Activated T-helper 1 cell treated with anti-CD3 and anti-CD28 coated beads, Interleukin-2, amount 50 U/mL, for 16 hours (primary cell): ENCODE measurements at places on chromosomes 13 and 19.

GRCh38 chr13:105345730-105346129 is 1189.7 kb downstream of the EFNB2 start:
- DNase-seq, result no peak

DNA sequence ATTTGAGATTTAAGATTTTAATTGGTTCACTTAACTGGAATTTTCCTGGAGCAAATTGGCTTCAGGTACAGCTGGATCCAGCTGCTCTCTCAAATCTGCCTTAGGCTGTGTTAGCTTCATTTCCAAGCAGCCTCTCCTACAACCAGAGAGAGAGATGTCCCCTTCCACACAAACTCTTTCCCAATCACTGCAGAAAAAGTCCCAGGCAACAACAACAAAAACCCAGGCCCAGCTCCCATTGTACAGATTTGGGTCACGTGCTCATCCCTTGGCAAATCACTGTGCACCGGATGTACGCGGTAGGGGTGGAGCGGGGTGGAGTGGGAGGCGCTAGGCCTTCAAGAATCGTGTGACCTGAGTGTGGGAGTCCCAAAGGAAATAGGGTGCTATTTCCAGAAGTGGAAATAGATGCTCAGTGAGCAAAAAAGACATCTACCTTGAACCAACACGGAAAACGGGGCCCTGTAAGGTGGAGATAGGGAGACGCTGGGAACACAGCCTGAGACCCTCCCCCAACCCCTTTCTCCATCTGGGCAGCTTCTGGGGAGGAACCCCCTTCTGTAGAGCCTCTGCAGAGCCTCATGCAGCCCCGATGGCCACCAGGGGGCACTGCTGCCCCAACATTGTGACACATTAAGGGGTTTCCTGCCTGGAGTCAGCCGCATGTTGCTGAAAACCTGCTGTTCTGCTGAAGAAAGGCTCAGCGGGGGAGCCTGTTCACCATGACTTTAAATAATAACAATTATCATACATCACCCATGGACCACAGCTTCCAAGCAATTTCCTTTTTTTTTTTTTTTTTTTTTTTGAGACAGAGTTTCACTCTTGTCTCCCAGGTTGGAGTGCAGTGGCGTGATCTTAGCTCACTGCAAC is 25.4 kb downstream of the HPN start:
- DNase-seq, result peak; percentile 81

- peak; percentile 65 for DNase-seq
Measured at GRCh38 chr19:50414864-50415660, 3.7 kb upstream of the SPIB start.

DNA sequence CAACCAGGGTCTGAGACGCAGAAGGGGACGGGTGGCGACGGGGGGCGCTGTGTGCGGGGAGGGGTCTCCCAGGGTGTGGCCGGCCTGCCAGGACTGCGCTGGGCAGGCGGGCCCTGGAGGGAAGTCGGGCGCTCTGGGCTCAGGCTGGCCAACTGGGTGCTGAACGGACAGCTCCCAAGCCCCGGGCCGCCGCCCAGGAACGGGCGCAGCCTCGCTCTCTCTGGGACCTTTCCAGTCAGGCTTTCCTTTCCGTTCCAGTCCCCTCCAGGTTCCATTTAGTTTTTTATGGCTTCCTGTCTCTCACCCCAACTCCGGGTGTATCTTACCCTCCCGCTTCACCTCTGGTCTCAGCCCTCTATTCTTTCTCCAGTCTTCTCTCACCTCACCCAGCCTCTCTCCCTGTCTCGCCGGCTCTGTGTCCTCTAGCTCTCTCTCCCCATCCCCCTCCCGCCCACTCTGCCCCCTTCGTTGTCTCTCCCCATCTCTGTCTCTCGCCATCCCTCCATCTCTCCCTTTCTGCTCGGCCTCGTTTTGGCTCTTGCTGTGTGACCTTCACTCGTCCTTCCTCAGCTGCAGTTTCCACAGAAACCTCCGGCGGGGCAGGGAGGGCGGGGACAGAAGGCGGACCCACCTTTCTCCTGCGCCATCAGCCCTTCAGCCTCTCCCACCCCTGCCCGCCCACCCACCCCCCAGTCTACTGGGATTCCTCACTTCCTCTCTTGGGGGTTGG is 3.3 kb upstream of the ATP1A3 start:
- DNase-seq, result no peak

- no peak for DNase-seq
Measured at GRCh38 chr19:5963855-5964254, 14.1 kb downstream of the RANBP3 start.

- no peak for DNase-seq
Measured at GRCh38 chr13:98201984-98202383, 24.9 kb upstream of the RNF113B start.

DNA sequence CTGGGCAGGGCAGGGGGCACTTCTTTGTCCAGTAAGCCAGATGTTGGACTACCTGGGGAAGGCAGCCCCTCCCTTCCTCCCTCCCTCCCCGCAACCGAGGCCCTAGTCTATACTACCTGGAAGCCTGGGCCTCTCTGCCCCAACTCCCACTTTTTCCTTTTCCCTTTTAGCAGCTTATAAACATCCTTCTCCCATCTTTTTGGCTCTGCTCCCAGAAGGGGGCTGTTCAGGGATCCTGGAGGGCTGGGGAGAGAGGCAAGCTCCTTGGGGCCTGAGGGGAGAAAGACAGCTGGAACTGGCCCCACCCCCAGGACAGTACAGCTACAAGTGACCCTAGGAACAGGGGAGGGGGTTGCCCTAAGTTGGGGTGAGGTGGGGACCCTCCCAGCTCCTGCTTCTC is 44.9 kb downstream of the LYL1 start:
- DNase-seq, result no peak

GRCh38 chr13:113756441-113757097 is 2.5 kb upstream of the TMEM255B start:
- DNase-seq, result no peak

DNA sequence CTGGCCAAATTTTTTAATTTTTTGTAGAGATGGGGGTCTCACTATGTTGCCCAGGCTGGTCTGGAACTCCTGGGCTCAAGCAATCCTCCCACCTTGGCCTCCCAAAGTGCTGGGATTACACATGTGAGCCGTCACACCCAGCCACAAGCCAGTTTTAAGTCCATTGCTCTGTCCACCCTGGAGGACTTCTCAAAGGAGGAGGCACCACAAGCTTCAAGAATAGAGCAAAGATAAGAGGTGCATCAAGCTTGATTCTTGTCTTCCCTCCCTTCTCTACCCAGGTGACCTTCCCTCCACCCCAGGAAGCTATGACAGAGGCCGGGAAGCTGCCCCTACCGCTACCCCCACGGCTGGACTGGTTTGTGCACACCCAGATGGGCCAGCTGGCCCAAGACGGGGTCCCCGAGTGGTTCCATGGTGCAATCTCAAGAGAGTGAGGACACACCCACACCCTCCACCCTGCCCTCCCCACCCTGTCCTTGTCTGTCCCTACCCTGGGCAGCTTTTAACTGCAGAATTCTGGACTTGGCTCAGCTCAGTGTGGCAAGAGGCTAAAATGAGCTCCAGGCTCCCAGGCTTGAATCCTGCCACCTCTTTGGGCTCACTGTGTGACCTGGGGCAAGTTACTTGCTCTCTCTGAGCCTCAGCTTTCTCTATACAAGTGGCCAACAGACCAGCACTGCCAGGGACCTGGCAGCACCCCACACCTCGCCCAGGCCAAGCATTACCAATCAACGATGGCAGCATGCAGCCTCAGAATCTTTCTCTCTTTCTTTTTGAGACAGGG is 5.2 kb downstream of the HSH2D start:
- DNase-seq, result no peak

DNA sequence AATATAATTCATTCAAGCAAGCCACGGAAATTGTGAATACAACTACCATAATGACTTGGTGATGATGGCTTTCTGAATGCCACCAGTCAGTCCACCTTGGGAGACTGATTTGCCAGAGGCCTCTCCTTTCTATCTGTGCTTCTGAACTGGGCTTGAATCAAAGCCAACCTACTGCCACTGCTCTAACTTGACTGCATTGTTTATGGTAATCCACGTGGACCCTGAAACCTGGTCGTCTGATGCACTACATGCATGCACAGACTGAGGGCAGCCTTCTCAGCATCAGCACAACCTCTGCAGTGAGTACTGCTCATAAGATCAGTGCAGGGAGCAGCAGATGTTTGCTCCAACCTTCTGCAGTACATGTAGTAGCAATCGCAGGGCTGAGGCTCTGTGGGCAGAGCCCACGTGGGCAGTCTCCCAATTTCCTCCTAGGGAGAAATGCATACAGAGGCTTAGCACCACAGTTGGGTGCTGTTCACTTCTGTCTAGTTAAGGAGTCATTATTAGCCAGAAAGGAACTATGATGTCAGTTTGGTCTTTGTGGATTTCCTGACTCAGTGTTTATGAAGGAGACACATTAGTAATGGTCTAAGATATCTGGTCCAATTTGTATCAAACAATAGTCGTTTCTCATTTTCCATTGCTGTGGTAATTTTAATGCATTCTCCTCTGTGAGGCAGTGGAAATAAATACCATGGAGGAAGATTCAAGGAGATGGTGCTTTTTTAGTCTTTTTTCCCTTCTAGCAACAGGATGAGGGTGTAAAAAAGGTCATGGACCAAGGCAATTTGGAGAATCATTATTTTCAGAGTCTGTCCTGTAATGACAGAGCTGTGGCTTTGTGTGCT is 82.5 kb downstream of the AKAP11 start:
- no peak for DNase-seq

DNA sequence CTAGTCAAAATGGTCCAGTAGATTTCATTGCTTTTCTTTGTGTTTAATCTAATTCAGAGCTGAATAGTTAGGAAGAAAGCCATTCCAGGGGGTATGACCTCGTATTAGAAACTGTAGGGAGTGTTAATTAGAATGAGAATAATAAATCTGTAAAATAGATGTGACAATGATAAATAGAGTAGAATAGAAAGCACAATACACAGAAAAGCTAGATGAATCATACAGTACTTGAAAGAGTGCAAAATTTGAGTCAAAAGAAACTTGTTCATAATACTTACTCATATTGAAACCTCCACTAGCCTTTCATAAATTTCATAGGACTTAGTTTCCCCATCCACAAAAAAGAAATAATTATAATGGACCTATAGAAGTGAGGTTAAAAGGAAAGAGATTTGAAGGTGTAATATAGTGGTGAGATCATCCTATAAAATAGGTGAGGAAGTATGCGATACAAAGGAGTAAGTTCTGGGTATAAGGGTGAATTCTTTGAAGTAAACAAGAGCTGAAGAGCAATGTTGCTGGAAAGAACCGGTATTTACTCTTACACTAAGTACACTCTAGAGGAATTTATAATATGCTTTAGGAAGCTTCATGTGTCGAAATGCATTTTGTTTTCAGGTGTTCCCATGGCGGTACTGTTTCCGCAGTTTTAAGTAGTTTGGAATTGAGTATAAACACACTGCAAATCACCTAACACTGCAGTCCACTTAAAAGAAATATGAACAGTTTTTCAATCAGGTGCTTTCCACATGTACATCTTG is 21.9 kb downstream of the PCDH17 start:
- no peak for DNase-seq

GRCh38 chr19:32269831-32270230 is 75.6 kb upstream of the ZNF507 start:
- no peak for DNase-seq

DNA sequence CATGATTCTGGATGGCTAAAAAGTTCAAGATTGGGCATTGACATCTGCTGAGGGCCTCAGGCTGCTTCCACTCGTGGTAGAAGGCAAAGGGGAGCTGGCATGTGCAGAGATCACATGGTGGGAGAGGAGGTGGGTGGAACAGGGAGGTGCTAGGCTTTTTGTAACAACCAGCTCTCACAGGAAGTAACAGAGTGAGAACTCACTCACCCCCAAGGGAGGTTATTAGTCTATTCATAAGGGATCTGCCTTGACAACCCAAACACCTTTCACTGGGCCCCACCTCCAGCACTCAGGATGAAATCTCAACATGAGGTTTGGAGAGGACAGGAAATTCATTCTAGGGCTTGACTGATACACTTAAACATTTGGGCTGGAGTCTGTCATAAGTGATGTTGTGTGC is 197.7 kb upstream of the RNF113B start:
- DNase-seq, result no peak

DNA sequence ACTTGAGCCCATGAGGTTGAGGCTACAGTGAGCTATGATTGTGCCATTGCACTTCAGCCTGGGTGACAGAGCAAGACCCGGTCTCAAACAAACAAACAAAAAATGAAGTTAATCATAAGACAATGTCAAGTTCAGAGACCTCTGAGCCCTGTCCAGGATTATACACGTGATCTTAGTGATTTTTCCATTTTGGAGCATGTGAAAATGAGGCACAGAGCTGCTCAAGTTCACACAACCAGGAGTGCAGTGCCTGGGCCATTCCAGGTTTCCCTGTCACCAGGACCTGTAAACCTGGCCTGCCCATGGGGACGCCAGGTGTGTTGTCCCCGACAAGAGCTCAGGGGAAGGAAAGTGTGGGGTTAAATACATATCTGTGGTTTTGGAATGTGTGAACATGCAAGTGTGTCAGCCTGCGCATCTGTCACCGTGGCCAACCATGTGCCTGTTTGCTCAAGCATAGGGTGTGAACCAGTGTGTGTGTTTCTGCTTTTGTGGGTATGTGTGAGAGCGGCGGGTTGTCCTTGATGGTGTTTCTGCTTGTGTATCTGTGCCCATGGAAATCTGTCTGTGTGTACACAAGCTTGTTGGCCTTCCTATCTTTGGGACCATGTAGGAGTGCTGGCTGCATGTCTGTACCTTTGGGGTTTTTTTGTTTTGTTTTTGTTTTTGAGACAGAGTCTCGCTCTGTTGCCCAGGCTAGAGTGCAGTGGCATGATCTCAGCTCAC is 1.5 kb upstream of the FXYD1 start:
- no peak for DNase-seq

DNA sequence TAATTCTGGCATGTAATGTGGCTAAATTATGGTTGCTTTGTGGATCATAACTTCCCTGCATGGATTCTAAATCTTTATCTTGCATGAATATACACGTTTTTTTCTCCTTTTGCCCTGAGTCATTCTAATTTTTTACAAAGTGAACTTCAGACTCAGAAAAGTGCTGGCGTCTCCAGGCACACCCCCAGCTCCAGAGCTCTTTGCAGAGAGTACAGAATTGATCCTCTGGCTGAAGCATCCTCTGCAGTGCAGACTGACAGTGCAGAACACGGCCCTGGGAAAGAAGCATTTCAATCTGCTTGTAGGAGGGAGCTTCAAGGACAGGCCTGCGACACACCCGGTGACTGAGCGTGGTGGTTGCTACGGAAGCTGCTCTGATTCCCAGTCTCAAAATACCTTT is 228.1 kb downstream of the FGF9 start:
- no peak for DNase-seq

- no peak for DNase-seq
Measured at GRCh38 chr13:46313432-46314257, 73.4 kb downstream of the RUBCNL start.

DNA sequence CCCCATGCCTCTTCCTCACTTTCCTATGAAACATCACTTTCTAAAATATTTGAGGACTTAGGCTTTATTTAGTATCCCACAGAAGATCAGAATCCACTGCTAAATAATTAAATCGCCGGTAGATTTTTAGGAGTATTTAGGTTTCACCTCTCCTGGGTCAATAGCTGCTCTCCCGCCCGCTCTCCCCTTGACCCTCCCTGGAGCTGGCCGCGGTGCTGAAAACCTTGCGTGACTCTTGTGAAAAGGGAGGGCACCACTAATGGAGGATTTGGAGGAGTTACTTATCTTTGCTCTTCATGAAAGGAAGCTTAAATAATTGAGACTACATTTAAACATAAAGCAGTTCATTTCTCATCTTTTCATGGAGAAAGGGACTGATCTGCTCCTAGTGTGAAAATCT is 14.1 kb downstream of the POU4F1 start:
- DNase-seq, result no peak

GRCh38 chr19:47598407-47599349 is 10.3 kb upstream of the BICRA start:
- DNase-seq, result no peak
